ENCODE measurements at places on chromosomes 2 and 18.

- no peak for DNase-seq
Observed at GRCh38 chr2:111701266-111701665, 182.7 kb downstream of the ANAPC1 start.

- DNase-seq, result no peak
Observed at GRCh38 chr2:61450144-61450543, 20.7 kb downstream of the USP34 start.

DNA sequence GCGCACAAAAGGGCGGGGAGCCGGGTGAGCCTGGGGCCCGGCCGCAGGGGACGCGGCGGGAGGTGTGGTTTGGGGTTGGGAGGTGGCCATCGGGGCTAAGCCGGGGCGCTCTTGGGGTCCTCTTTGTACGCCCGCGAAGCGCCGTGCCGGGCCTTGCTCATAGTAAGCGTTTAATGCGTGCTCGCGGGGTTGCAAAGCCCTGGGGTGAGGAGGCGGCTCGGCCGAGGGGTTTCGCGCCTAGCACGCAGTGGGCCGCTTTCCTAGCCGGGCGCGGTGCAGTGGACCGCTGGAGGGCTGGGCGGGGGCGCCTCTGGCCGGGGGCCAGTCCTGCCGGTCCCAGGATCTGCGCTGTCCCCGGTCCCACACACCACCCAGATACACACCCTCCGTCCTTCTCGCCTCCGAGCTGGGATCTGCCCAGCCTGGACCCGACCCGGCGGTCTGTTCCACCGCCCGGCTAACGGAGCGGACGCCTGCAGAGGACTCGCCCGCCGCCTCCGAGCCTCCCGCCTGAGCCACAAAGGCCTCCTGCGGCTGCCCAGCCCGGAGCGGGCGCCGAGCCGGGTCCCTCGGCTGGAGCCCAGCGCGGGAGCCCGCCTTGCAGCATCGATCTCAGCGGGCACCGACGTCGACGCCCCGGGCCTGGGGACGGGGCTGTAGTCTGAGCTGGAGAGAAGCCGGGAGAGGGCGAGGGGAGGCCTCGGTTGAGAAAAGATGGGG is 564 bp downstream of the DPYSL5 start:
- DNase-seq, result no peak

- DNase-seq, result no peak
Observed at GRCh38 chr2:112108178-112108832, 29.9 kb upstream of the FBLN7 start.

GRCh38 chr2:238381341-238382115 is 45.2 kb upstream of the ASB1 start:
- DNase-seq, result no peak

DNA sequence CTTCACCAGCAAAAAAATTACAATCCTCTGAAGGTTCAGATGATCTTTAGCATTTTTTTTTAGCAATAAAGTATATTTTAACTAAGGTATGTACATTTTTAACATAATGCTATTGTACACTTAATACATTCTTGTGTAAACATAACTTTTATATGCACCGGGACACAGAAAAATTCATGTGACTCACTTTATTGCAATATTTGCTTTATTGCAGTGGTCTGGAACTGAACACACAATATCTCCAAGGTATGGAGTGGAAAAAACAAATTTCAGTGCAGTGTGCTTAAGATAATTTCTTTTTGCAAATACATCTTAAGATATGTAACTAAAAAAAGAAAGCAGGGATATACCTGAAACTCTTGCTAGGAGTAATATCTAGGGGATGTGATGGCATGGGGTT is 5.1 kb upstream of the TWSG1 start:
- no peak for DNase-seq

DNA sequence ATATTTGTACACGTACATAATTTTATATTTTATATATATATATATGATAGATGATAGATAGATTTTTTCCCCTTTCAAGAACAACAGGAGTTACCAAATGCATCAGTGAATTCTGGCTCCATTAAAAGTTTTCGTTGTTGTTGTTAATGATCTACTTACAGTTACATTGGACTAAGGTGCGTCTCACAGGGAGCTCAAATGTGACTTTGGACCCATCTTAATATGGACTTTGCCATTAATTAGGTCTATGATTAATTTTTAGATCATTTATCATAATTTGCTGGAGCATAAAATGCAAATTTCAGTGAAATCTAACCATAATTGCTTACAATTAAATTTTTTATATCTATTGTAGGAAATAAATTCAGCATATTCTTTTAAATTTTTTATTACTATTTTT is 261.6 kb downstream of the NRXN1 start:
- DNase-seq, result no peak

- DNase-seq, result no peak
Observed at GRCh38 chr18:64100116-64100922, 48.6 kb downstream of the LINC00305 start.

DNA sequence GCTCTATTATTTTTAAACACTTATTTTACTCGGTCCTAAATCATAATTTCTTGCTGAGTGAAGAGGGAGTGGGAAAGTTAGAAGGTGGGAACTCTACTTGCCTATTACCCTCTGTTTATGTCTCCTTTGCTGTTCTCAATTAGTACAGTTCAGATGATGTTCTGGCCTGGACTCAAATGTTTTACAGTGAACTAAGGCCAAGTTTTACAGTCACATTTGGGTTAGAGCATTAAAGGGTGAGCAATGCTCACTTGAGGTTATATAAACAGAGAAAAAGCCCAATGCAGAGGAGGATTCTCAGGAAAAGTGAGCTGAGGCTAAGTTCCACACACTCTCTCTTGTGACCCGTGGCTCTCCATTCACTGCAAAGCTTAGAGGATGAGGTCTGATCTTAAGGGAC is 52.4 kb downstream of the ITSN2 start:
- no peak for DNase-seq

GRCh38 chr2:37391711-37392110 is 47.3 kb downstream of the QPCT start:
- DNase-seq, result no peak

- DNase-seq, result no peak
Observed at GRCh38 chr2:9573013-9573720, 17.5 kb upstream of the ADAM17 start.

- DNase-seq, result no peak
Observed at GRCh38 chr18:25019086-25019860, 332.7 kb downstream of the ZNF521 start.

DNA sequence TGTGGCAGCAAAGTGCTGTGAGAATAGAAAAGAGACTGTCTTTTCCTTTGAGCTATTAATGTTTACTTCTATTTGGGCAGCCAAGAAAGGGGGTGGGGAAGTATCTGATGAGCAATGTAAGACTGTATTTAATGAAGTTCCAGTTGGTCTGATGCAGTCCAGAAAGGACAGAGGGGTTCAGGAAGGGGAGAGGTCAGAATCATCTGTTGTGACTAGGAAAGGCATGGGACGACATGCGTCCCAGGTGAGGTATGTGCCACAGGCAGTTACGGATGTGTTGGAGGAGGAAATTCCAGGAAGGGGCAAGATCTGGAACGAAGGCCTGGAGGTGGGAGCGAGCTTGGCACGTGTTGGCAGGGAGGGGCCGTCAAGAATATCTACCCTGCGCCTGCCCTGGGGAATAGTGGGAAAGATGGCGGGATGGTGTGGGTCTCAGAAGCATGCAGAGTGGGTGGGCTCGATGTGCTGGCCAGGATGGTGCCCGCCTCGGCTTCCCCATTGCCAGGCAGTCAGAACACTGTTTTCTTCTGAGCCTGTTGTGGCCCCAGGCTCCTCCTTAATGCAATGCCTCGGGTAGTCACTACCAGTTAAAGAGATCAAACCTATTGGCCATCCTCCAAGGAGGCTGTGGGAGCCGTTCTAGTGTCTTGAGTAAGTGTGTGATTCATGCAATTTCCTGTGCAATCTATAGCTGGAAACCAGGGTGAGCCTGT is 57.8 kb upstream of the TXNDC2 start:
- DNase-seq, result no peak

GRCh38 chr2:216044883-216045486 is 31.6 kb upstream of the MREG start:
- DNase-seq, result no peak

DNA sequence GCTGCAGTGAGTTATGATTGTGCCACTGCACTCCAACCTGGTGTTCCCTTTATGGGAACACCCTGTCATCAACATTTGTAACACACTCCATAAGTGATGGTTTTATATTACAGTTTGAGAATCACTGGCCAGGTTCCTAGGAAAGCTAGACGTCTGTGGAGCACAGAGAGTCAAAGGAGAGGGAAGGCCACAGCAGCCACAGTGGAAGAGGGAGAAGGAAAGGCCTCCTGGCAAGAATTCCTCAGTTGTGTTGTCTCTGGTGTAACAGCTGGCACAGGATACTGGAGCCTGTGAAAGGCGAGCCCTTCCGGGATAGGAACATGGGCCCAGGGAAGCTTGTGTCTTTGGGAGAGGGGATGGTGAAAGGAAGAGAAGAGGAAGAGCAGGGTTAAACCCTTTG is 360.5 kb upstream of the PIK3C3 start:
- DNase-seq, result no peak

DNA sequence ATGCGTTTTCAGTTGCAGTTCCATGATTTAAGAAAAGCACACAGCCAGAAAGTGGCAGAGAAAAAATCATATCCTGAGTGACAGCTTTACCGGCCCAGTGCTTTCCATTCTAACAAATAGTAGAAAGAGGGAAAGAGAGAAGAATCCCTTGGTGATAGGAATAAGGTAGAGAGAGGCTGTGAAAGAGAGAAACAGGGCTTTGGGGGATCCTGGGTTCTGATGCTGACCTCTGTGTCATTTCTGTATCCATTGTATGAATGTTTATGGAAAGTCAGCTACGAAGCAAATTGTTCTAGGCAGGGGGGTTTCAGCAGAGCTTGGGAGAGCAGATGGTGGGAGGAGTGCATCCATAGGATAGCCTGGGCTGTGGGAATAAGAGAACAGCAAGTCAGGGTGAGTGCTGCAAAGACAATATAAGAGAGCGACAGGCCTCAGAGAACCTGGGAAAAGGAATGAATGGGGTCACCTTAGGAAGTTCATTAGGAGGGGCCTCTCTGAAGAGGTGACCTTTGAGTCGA is 203.4 kb upstream of the TNP1 start:
- no peak for DNase-seq

GRCh38 chr2:48528431-48528830 is 1.5 kb upstream of the STON1 start:
- DNase-seq, result no peak

Data from activated T-cell treated with anti-CD3 and anti-CD28 coated beads for 4 hours (primary cell).